CD8-positive, alpha-beta memory T cell (primary cell): ENCODE measurements at places on chromosomes 2 and 18.

GRCh38 chr2:160281213-160281612 is 81.1 kb upstream of the ITGB6 start:
- H3K4me3 ChIP-seq = no peak overlapping the region
- no peak for DNase-seq

GRCh38 chr18:44840058-44840790 is 159.5 kb downstream of the SETBP1 start:
- no peak overlapping the region for H3K27ac ChIP-seq
- no peak for DNase-seq
- H3K4me3 ChIP-seq = no peak overlapping the region
- H3K27me3 ChIP-seq = no peaks in the 10 kb centered on the region
- H3K36me3 ChIP-seq = no peaks in the 10 kb centered on the region
- peaks cover 13% of the 10 kb centered on the region for H3K4me1 ChIP-seq

GRCh38 chr18:42412896-42413295 is 457.9 kb downstream of the PIK3C3 start:
- no peaks in the 10 kb centered on the region for H3K36me3 ChIP-seq
- H3K27me3 ChIP-seq = no peaks in the 10 kb centered on the region
- no peak overlapping the region for H3K4me3 ChIP-seq
- DNase-seq = no peak

GRCh38 chr18:66533693-66534092 is 70.2 kb downstream of the CDH19 start:
- H3K4me1 ChIP-seq = no peaks in the 10 kb centered on the region
- no peak overlapping the region for H3K4me3 ChIP-seq
- no peaks in the 10 kb centered on the region for H3K36me3 ChIP-seq
- no peak overlapping the region for H3K27ac ChIP-seq
- no peaks in the 10 kb centered on the region for H3K27me3 ChIP-seq

DNA sequence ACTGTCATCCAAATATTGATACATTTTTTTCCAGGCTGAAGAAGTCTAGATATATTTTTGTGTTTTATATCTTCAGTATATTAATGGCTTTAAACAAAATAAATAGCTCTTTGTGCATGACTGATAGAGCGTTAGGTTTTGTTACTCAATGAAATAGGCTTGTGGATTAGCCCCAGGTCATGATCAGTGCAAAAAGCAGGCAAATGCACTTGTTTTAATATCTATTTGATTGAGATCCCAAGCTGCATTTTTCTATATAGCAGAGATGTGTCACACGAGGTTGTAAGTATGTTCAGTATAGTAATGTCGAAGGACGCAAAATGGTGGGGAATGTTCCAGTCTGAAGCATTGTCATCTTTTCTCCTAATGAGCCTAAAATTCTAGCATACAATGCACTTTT is 198.5 kb downstream of the ZNF407 start:
- H3K4me1 ChIP-seq = no peaks in the 10 kb centered on the region
- H3K27me3 ChIP-seq = no peaks in the 10 kb centered on the region
- H3K4me3 ChIP-seq = no peak overlapping the region
- no peak overlapping the region for H3K27ac ChIP-seq
- H3K36me3 ChIP-seq = no peaks in the 10 kb centered on the region
- DNase-seq = no peak

- DNase-seq = no peak
- no peak overlapping the region for H3K27ac ChIP-seq
Observed at GRCh38 chr18:55858661-55859515, 270.9 kb upstream of the TCF4 start.

GRCh38 chr2:24147364-24147763 is 24.1 kb downstream of the FAM228B start:
- H3K4me1 ChIP-seq = no peaks in the 10 kb centered on the region
- no peak for DNase-seq
- no peak overlapping the region for H3K27ac ChIP-seq
- no peaks in the 10 kb centered on the region for H3K27me3 ChIP-seq

DNA sequence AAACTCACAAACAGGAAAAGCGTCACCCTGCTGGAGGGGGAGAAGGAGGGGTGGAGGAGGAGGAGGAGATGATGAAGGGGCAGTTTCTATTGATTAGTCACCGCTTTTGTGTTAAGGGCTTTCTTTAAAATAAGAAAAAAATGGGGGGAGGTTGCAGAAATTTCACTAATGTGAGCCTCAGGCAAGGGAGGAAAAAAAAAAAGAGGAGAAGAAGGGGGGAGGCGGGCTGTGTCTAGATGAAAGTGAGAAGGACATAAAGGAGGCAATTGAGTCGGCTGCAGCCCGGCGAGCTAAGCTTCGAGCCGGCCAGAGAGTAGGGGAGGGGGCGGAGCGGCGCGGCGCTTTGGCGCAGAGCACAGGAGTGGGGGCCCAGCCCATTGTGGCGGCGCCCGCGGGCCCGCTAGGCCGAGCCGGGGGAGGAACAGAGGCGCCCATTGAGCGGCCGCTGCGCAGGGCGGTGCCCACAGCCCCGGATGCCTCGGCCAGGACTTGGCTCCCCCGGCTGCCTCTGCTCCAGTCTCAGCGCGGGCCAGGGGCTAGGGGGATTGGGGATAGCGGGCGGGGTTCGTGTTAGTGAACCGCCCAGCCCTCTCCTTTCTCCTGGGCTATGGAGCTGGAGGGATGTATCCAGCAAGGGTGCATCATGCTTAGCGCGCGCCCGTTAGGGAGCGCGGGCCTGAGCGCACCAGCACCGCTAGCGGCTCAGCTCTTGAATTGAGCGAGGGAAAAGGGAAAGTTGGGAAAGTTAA is 7.9 kb downstream of the PAX3 start:
- no peaks in the 10 kb centered on the region for H3K36me3 ChIP-seq
- no peaks in the 10 kb centered on the region for H3K4me1 ChIP-seq
- no peak overlapping the region for H3K27ac ChIP-seq

- no peak overlapping the region for H3K4me3 ChIP-seq
- no peak for DNase-seq
- H3K27ac ChIP-seq = no peak overlapping the region
- H3K36me3 ChIP-seq = no peaks in the 10 kb centered on the region
Observed at GRCh38 chr2:62423235-62423634, 82.8 kb downstream of the TMEM17 start.

- no peaks in the 10 kb centered on the region for H3K36me3 ChIP-seq
- H3K27ac ChIP-seq = no peak overlapping the region
- no peaks in the 10 kb centered on the region for H3K27me3 ChIP-seq
- no peaks in the 10 kb centered on the region for H3K4me1 ChIP-seq
Observed at GRCh38 chr2:203450561-203450960, 84.5 kb downstream of the RAPH1 start.

DNA sequence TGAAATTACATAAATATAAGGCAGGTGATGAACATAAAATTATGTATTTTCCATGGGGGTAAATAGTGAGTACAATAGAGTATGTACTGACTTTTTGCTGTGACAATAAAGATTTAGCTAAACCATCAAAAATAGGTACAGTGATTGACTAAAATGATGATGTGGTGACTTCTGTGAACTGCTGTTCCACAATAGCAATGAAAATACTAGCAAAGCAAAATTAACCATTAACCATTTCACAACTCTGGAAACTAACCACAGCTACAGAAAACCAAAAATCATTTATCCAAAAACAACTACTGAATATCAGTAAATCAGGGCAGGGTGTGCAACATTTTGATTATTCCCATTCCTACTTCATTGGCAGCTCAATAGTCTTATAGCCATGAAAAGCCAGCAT is 161.4 kb upstream of the GYPC start:
- H3K27ac ChIP-seq = no peak overlapping the region
- no peak overlapping the region for H3K4me3 ChIP-seq
- H3K36me3 ChIP-seq = no peaks in the 10 kb centered on the region

DNA sequence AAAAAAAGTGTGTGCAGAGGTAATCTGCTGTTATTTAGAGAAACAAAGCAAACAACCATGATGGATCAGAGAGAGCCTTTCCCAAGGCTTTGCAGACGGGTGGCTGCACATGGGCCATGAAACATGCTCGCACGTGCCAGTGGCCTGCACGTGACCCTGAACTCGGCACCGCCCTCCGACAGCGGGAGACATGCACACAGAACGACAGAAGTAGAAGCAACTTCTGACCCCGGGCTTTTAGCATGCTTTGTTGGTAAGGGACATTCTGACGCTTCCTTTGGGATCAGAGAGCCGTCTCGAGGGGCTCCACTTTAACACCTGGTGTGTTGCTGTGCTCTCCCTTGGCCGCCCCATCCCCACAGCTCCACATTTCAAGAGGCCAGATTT is 112.5 kb downstream of the KCNF1 start:
- DNase-seq = no peak
- no peaks in the 10 kb centered on the region for H3K4me1 ChIP-seq
- no peak overlapping the region for H3K27ac ChIP-seq
- no peaks in the 10 kb centered on the region for H3K27me3 ChIP-seq
- no peak overlapping the region for H3K4me3 ChIP-seq
- no peaks in the 10 kb centered on the region for H3K36me3 ChIP-seq

- no peaks in the 10 kb centered on the region for H3K4me1 ChIP-seq
Observed at GRCh38 chr18:22322243-22322691, 95.4 kb downstream of the CTAGE1 start.

- DNase-seq = no peak
- no peaks in the 10 kb centered on the region for H3K36me3 ChIP-seq
- H3K27ac ChIP-seq = no peak overlapping the region
- no peaks in the 10 kb centered on the region for H3K4me1 ChIP-seq
- no peak overlapping the region for H3K4me3 ChIP-seq
Observed at GRCh38 chr2:121189661-121190381, 95.2 kb downstream of the TFCP2L1 start.

- no peak overlapping the region for H3K4me3 ChIP-seq
- H3K27ac ChIP-seq = no peak overlapping the region
- H3K4me1 ChIP-seq = no peaks in the 10 kb centered on the region
- no peak for DNase-seq
- H3K36me3 ChIP-seq = no peaks in the 10 kb centered on the region
Observed at GRCh38 chr2:78592491-78592890, 433.0 kb upstream of the REG3G start.

DNA sequence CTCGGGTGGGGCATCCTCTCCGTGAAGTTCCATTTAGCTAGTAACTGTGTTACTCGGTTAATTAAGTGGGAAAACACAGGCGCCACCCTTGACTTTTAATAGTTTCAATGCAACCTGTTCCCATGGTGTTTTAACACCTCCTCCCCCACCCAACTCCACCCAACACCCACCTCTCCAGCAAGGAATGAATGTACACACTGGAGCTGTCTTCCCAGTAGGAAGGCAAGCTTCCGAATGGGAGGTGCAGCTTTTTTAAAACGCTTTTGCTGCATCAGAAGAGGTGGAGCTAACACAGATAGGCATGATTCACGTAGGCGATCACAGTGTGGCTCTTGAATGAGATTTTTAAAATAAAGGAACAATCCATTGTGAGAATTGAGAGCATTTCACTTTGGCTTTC is 73.8 kb upstream of the AGAP1 start:
- no peaks in the 10 kb centered on the region for H3K4me1 ChIP-seq
- H3K27me3 ChIP-seq = no peaks in the 10 kb centered on the region
- DNase-seq = no peak
- H3K27ac ChIP-seq = no peak overlapping the region

- no peaks in the 10 kb centered on the region for H3K27me3 ChIP-seq
- no peaks in the 10 kb centered on the region for H3K36me3 ChIP-seq
- H3K4me3 ChIP-seq = no peak overlapping the region
Observed at GRCh38 chr2:232486558-232487384, 863 bp downstream of the ECEL1 start.

DNA sequence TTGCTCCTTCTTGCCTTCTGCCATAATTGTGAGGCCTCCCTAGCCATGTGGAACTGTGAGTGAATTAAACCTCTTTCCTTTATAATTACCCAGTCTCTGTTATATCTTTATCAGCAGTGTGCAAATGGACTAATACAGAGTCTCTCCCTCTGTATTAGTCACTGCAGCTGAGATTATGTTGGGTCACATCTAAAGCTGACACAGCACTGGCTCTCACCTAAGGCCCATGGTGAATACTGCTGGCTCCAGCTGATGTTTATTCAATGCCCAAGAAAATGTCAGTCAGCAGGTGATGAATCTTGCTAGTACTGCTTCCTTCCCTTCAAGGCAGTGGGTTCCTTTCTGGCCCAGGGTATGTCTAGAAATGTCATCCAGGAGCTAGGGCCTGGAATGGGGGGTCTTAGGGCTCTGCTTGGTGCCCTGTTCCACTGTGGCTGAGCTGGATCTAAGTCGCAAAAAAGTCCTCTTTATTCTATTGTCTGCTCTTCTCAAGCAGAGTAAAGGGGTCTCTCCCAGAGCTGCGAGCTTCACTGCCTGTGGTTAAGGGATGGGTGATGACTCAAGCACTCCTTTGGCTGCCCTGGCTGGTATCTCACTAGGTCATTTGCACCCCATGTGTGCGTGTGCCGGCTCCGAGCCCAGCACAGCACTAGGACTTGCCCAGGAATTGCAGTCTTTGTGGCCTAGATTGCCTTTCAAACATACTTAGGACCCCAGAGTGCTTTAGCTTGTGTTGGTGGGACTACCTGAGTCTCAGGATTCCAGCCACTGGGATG is 29.9 kb downstream of the PPP1R1C start:
- H3K36me3 ChIP-seq = no peaks in the 10 kb centered on the region
- no peaks in the 10 kb centered on the region for H3K4me1 ChIP-seq
- no peak overlapping the region for H3K4me3 ChIP-seq
- H3K27ac ChIP-seq = no peak overlapping the region

- H3K27me3 ChIP-seq = no peaks in the 10 kb centered on the region
- H3K4me3 ChIP-seq = peak overlapping the region; percentile 86
- H3K36me3 ChIP-seq = peaks cover 4% of the 10 kb centered on the region
Observed at GRCh38 chr2:10329580-10329879, 26.8 kb downstream of the HPCAL1 start.

GRCh38 chr2:181738074-181738473 is 57.8 kb upstream of the NEUROD1 start:
- no peaks in the 10 kb centered on the region for H3K4me1 ChIP-seq
- H3K4me3 ChIP-seq = no peak overlapping the region

GRCh38 chr18:40534723-40535122 is 1420.3 kb upstream of the PIK3C3 start:
- H3K4me3 ChIP-seq = no peak overlapping the region
- H3K36me3 ChIP-seq = no peaks in the 10 kb centered on the region
- no peak overlapping the region for H3K27ac ChIP-seq
- no peaks in the 10 kb centered on the region for H3K4me1 ChIP-seq

DNA sequence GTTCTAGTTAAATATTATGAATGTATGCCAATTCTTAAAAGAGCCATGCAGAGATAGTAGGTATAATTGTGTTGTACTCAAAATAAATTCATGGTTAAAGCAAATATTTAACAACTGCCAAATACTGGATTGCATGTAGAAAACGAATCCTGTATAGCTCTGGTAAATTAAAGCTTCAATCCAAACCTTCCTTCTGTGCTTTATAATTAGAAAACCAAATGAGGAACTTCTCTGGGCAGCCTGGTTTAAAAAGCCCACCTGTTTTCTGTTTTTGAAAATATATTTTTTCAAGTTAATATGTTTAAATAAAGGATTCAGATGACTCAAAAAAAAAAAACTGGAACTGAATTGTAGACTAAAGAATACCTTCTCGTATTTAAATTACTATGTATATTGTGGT is 48.3 kb upstream of the ITGA4 start:
- no peaks in the 10 kb centered on the region for H3K27me3 ChIP-seq
- no peak overlapping the region for H3K27ac ChIP-seq
- H3K36me3 ChIP-seq = no peaks in the 10 kb centered on the region
- no peak for DNase-seq

- no peaks in the 10 kb centered on the region for H3K36me3 ChIP-seq
- DNase-seq = no peak
- H3K27ac ChIP-seq = no peak overlapping the region
- H3K27me3 ChIP-seq = no peaks in the 10 kb centered on the region
Observed at GRCh38 chr2:225177098-225177497, 134.8 kb upstream of the DOCK10 start.

- peaks cover 3% of the 10 kb centered on the region for H3K36me3 ChIP-seq
- DNase-seq = no peak
- no peaks in the 10 kb centered on the region for H3K4me1 ChIP-seq
- H3K27ac ChIP-seq = no peak overlapping the region
Observed at GRCh38 chr2:25651066-25651465, 22.3 kb downstream of the DTNB start.

GRCh38 chr2:213119061-213119809 is 32.2 kb downstream of the IKZF2 start:
- no peak overlapping the region for H3K4me3 ChIP-seq
- H3K36me3 ChIP-seq = no peaks in the 10 kb centered on the region
- DNase-seq = peak; percentile 45
- no peaks in the 10 kb centered on the region for H3K27me3 ChIP-seq
- no peak overlapping the region for H3K27ac ChIP-seq
- H3K4me1 ChIP-seq = peaks cover 8% of the 10 kb centered on the region
